ENCODE measurements at places on chromosomes 5 and 9.

GRCh38 chr5:72667708-72668107 is 148.8 kb upstream of the TNPO1 start:
- DNase-seq = no peak

GRCh38 chr5:122849771-122850170 is 4.4 kb downstream of the SNX24 start:
- DNase-seq = no peak

- DNase-seq = no peak
Observed at GRCh38 chr5:116539222-116539621, 35.4 kb downstream of the SEMA6A start.

DNA sequence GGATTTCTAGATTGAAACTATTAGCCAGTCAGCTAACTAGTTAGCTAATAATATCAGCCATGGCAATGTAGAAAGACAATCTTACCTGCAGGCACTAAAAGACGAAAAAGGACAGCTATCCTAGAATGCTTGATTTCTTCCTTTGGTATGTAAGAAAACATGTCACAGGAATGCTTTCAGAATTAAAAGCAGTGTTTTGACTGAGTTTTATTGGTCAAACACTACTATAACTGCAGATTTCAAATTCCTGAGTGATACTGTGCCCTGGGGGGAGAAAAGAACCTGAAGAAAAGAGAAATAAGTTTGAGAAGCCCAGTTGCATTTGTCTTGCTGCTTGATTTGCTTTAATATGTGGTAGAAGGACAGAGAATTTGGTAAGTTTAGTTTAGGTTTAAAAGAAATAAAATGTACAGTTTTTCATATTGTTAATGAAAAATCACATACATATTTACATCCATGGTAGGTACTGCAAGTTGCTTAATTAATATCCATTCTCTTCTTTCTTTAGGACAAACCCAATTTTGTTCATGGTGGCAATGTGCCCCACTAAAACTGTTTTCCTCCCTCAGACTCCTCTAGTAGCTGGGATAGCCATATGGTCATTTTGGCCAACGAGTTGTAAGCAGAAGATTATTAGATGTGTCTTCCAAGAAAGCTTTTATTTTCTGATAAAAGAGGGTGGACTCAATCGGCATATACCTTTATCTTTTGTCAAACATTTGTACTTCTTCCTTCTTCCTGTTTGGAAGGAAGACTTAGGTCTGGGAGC is 4.3 kb upstream of the FAM169A start:
- DNase-seq = no peak

DNA sequence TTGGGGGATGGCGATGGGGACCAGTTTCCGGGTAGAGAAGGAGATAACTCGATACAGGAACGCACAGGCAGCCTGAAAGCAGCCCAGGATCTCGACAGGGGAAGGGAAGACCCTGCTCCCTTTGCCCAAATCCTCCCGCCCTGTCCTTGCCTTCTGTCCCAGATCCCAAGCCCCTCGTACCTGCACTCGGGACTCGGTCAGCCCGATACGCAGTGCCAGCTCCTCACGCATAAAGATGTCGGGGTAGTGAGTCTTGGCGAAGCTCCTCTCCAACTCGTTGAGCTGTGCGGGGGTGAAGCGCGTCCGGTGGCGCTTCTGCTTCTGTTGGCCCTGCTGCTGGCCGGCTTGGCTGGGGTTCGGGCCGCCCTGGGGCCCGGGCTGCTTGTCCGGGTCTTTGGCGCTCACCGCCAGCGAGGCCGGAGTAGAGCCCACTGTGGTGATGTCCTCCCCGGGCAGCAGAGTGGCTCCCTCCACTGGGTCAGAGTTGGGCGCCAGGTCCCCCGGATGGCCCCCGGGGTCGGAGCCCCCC is 1.8 kb downstream of the OTP start:
- DNase-seq = no peak

- no peak for DNase-seq
Observed at GRCh38 chr5:65854925-65855324, 71.5 kb upstream of the ERBIN start.
